ENCODE measurements at places on chromosomes 1 and 21.

- DNase-seq: no peak
Measured at GRCh38 chr21:42406866-42407265, 3.2 kb downstream of the UBASH3A start.

- DNase-seq: peak; percentile 77
Measured at GRCh38 chr1:56477164-56478111, 101.9 kb downstream of the PLPP3 start.

DNA sequence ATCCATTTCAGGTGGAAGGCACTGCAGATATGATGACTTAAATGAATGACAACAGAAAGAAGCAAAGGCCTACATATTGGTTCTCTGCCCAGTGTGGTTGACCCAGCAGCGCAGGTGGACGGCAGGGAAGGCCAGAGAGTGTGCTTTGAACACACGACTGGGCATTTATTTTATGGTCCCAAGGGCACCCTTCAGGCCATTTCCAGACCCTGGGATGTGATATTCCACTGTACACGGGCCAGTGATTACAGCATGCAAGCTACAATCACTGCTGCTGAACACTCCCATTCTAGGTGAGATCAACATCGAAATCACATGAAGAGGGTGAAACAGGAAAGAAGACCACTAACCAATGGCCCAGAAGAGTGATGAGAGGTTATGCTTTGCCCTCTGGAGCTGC, 33.8 kb downstream of the PCNX2 start:
- no peak for DNase-seq

DNA sequence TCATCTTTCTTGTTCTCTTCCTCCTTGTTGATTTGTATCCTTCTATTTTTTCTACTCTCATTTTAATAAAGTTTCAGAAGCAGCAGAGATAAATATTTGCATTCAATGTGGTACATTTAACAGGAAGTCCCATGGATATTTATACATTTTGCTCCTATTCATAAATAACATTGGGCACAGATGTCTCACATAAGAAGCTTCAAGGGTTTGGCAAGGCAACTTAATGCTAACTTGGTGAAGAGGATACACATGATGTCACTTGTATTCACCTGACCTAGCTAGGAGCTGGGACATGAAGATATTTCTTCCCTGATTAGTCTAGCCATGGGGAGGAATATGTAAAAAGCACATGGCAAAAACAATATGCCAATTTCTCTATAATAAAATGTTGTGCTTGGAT, 65.1 kb upstream of the DUSP10 start:
- DNase-seq: no peak

DNA sequence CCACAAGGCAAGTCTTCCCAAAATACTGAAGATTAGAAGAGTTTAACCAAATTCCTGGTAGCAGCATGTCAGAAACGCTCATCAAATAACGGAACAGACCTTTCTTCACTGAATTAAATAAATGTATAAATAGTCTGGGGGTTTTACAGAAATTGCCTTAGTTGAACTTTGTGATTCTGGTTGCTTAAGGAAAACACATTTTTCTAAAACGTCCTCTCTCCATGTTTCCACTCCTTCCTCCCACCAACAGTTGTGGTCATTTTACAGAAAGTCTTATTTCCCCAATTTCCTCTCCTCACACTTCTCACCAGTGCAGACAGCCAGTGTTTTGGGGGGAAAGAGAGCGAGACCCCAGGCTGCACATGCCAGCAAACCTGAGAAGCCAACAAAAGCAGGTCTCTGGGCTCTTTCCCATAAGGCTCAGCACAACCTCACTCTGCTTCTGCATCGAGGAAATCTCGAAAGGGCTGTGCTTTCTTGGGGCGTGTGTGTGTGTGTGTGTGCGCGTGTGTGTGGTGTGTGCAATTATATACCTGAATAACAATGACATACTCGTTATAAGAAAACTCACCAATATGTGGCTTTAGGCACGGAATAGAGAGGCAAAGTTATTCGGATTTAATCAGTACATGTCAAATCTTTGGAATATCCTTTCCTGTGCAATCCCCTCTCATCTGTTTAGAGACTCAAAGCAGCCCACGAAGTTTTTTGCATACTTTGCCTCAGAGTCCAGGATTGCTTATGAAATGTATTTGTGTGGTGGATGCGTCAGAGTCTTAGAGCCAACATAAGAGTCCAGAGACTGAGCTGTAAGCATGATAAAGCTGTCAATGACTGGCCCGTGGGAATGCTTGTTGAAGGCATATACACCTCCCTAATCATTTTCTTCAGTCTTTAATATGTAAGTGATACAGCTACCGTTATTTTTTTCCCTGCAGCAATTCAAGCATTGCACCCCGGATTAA, 2.0 kb downstream of the KCNJ15 start:
- no peak for DNase-seq

- DNase-seq: no peak
Measured at GRCh38 chr1:244161236-244161510, 110.1 kb downstream of the ZBTB18 start.

All from ascending aorta (tissue), 2 donors.